Sigmoid colon (tissue), 7 donors: ENCODE measurements at places on chromosomes 2 and 18.
A peak's percentile ranks its signal among the peaks of the same experiment; 100 is the strongest.

GRCh38 chr2:156845806-156846558 is 409.8 kb downstream of the GPD2 start:
- no peak for DNase-seq

GRCh38 chr2:85736456-85737355 is 17.1 kb upstream of the ATOH8 start:
- no peak for DNase-seq

- no peak for DNase-seq
Measured at GRCh38 chr2:130966775-130967490, 126.3 kb downstream of the FAM168B start.

GRCh38 chr2:12330916-12331315 is 385.8 kb upstream of the TRIB2 start:
- no peak for DNase-seq

DNA sequence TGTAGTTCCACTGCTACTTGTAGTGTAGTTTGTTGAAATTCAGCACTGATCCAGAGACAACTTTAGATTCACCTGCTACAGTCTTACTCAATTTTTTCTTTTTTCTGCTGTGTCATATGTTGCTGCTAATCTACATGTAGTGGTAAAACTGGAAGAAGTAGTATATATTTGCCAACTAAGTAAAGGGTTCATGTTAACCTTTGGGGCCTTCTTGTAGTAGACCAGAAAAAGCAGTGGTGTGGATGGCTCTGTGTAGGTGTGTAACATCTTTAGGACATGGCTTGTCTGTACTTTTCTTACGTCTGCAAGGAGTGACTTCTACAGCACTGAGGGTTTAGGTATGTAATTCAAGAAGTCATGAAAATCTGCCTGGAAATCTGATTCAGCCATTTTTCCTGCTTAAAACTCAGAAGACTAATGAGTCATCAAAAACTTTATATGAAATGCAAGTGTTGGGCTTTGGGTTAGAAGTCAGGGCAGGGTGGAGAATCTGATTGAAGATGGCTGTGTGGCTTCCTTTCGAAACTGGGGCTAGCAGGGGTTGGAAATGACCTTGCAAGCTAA is 8.4 kb downstream of the PTPRM start:
- DNase-seq = no peak

- no peak for DNase-seq
Measured at GRCh38 chr2:105929516-105929915, 184.8 kb downstream of the NCK2 start.

DNA sequence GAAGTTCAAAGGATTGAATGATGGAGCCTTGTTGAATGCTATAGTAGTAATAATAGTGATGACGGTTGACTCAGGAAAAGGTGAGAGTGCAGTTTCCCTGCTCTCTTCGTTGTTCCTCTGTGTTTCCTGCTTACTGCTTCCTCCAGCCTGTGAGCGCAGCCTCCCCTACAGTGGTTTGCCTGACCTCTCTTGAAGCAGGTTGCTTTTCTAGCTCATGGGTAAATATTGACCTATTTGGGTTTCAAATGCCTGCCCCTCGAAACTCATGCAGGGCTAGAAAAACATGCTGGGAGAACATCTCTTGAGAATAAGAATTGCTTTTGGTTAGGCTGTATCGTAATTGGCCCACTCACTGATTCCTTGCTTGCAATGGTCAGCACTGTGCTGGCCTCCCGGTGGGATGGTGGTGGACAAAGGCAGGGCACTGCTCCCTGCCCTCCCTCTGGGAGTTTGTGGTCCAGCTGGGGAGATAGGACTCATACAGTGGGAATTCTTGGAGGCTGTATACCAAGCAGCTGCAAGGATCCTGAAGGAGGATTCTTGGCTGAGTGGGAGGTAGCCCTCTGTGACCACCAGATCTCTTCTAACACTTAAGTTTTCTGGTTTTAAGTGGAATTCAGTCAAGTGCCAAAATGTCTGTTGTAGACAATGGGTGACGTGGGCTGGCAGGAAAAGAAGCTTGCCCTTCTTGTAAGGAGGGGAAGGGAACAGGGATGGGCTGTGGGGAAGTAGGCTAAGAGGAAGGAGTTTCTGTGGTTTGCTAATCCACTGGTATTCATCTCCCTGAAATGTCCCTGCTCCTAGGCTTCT is 5.4 kb upstream of the RNF181 start:
- no peak for DNase-seq

- DNase-seq = no peak
Measured at GRCh38 chr2:73257425-73258125, 23.5 kb downstream of the CCT7 start.

DNA sequence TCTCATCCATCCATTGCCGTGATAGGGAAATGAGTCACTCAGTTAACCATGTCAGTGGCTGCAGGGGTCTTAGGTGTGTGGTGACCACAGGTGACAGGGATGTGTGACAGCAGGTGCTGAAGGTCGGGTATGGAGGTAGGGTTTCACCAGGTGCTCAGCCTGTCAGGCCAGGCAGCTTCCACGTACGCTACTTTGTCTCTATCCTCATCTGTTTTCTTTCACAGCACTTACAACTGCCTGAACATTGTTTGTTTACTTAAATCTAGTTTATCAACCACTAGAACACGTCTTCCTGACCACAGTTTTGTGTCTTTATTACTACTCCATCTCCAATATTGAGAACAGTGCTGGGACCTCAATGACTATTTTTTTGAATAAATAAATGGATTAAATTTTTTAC is 11.4 kb upstream of the UXS1 start:
- DNase-seq = no peak

GRCh38 chr2:173002751-173003541 is 72.7 kb upstream of the MAP3K20 start:
- no peak for DNase-seq

DNA sequence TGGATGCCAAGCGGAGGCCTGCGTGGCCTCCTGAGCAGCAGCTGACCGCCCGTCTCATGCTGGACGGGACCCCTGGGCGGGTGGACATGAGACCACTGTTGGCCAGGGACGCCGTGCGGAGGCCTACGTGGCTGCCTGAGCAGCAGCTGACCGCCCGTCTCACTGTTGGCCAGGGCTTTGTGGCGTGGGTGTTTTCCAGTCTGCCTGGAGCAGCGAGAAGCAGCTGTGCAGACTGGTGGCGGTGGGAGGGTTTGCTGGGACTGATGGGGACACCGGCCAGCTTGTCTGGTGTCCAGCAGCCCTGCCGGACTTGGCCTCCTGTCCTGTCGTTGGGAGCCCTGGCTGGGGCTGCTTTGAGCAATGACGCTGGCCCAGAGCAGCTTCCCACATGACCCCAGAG is 5.8 kb upstream of the D2HGDH start:
- no peak for DNase-seq

- no peak for DNase-seq
Measured at GRCh38 chr2:203993011-203993410, 56.4 kb downstream of the ICOS start.

DNA sequence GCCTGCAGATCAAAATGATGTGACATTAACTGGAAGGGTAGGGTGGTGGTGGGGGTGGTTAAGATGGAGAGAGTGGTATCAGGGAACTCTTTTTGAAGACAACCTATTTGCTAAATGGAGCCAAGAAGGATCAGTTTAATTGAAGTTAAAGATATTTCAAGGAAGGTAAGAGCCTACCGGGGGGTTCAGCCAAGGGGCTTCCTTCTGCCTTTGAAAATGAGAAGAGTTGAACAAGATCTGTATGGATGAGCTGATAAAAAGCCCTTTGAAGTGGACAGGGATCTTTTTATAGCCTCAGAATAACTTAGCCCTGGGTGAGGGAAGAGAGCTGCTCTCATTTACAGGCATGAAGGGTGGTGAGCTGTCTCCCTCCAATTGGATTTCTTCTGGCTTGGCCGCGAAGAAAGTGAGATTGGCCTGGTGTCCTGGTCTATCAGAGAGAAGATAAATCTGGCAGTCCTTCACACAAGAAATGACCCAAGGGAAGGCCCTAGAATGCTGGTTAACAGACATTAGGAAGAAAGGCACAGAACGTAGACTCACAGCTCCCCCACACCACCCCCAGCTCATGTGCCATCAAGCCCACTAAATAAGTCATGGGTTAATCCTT is 439.8 kb downstream of the TNS1 start:
- no peak for DNase-seq

DNA sequence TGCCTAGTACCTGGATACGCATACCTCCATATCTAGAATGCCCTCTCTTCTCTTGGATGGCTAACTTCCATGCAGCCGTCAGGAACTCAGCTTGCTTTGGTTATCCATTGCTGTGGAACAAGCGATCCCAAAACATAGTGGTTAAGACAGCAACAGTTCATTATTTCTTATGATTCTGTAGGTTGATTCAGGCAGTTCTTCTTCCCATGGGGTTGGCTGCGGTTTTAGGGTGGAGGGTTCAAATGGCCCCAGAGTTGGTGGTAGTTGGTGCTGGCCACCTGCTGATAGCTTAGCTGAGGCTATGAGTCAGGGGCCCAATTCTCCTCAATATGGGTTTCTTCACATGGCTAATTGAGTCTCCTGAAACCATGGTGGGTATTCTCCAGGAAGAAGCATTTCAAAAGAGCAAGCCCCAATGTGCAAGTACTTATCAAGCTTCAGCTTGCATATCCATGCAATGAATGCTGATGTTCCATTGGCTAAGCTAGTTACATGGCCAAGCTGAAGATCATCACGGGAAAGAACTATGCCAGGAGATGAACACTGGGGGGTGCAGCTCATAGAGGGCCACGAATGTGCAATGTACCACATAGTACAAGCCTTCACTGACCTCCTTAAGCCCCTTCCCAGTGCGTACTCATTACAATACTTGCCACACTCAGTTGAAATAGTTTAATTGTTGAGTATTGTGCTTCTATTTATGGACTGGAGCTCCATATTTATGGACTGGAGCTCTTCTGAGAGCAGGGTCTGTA is 10.0 kb upstream of the RHOB start:
- DNase-seq = peak; percentile 36

DNA sequence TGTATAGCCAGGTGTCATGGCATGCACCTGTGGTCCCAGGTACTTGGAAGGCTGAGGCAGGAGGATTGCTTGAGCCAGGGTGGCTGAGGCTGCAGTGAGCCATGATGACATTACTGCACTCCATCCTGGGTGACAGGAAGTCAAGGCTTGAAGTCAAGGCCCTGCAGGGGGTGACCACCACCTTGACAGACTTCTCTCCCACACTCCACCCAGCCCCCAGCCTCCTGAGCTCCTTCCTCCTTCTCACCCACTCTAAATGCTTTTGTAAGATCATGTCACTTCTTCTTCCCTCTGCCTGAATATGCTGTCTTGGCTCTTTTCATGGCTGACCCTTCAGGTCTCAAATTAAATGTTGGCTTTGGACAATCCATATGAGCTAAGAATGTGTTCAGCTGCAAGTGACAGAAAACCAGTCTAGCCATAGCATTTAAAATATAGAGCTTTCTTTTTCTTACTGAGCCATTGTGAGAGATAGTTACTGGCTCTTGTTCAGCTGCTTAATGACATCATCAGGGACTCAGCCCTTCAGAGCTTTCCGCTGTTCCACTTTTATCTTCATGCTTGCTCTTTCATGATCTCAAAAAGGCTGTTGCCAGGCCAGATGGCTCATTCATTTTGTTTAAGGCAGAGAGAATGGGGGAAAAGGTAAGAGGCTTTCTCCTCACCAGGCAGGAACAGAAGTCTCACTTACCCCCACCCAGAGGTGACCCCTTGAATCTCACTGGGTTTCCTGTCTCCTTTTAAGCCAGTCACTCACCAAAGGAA is 36.7 kb upstream of the TTC39C start:
- DNase-seq = no peak

DNA sequence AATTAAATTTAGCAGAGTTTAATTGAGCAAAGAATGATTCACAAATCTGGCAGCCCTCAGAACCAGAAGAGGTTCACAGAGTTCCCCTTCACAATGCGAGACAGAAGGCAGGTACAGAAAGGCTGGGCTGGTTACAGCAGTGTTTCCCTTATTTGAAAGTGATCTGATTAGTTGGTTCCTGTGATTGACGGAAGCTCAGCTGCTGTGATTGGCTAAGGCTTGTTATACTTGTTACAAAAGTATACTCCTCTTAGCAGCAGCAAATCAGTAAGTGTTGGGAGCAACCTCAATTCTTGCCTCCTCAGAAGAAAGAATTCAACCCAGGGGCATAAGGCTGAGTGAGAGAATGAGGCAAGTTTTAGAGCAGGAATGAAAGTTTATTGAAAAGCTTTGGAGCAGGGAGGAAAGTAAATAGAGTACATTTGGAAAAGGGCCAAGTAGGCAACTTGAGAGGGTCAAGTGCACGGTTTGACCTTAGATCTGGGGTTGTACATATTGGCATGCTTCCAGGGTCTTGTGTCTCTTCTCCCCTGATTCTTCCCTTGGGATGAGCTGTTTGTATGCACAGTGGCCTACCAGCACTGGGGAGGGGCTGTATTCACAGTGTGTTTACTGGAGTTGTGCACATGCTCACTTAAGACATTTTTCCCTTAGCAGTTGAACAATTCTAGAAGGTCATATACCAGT is 431.8 kb upstream of the RAB12 start:
- no peak for DNase-seq

- no peak for DNase-seq
Measured at GRCh38 chr2:104321116-104321795, 532.7 kb upstream of the POU3F3 start.

DNA sequence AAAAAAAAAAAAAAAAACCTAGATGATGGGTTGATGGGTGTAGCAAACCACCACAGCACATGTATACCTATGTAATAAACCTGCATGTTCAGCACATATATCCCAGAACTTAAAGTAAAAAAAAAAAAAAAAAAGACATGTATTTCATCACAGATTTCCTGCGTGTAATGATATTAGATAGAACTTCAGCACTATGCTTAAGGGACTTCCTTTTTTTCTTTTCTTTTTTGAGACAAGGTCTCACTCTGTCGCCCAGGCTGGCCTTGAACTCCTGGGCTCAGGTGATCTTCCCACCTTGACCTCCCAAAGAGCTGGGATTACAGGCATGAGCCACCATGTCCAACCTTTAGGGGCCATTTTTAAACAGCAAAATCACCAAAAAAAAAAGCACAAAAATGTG is 42.0 kb downstream of the NEURL3 start:
- DNase-seq = no peak

- DNase-seq = no peak
Measured at GRCh38 chr2:150319658-150320555, 167.6 kb downstream of the RND3 start.

DNA sequence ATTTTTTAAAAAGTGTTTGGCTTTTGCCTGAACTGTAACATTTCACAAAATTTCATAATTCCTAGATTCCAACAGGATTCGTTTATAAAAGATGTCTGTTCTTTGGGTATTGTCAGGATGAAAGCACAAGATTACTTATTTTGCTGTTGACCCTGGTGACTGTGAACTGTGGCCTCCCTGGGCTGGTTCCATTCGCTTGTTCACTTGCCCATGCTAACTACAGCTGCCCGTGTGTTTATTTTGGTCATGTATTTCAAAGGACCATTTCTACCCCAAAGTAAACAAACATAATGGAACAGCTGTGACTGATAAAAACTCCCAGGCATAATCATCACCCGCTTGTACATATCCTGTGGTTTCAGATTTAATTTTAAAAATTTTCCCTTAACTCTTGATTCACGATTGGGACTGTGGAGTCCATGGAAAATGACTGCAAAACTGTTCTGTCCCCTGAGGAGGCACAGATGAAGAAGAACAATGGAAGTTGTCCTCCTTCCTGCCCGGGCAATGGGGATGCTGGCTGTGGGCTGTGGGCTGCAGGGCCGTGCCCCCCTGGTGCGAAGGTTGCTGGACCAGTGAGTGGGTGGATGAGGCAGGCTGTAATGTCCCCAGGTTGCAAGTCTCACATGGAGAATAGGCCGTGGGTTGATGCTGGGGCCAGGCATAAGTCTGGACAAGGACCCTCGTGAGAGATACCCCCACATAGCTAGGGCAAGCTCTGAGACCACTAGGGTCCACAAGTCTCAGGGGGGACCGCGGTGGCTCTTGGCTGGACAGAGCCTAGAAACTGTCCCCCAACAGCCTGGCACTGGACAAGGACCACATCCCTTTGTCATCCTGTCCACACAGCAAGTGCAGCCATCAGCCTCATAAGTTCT is 28.9 kb upstream of the HDAC4 start:
- DNase-seq = no peak
